ENCODE measurements at places on chromosomes 4 and X.

GRCh38 chr4:14749910-14750309 lies 252.4 kb upstream of the CPEB2 start:
- no peak for DNase-seq

- no peak for DNase-seq
Observed at GRCh38 chrX:39796856-39797255, 300.9 kb downstream of the BCOR start.

- DNase-seq = no peak
Observed at GRCh38 chr4:85402371-85402770, 72.6 kb upstream of the ARHGAP24 start.

DNA sequence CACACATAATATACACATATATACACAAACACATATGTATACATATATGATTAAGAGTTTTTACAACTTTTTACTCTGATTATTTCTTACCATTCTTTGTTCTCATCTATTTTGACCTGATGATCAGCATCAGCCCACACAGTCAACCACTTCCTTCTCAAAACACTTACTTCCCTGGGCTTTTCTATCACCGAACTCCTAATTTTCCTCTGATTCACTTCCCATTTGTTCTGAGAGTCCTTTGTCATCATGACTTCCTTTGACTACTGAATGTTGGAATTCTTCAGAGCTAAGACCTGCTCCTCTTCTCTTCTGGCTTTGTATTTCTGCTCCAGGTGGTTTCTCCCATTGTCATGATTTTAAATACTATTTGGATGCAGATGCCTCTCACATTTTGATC lies 209.5 kb upstream of the AFF2 start:
- DNase-seq = no peak

- DNase-seq = peak; percentile 84
Observed at GRCh38 chr4:153465615-153466080, 512 bp upstream of the TMEM131L start.

DNA sequence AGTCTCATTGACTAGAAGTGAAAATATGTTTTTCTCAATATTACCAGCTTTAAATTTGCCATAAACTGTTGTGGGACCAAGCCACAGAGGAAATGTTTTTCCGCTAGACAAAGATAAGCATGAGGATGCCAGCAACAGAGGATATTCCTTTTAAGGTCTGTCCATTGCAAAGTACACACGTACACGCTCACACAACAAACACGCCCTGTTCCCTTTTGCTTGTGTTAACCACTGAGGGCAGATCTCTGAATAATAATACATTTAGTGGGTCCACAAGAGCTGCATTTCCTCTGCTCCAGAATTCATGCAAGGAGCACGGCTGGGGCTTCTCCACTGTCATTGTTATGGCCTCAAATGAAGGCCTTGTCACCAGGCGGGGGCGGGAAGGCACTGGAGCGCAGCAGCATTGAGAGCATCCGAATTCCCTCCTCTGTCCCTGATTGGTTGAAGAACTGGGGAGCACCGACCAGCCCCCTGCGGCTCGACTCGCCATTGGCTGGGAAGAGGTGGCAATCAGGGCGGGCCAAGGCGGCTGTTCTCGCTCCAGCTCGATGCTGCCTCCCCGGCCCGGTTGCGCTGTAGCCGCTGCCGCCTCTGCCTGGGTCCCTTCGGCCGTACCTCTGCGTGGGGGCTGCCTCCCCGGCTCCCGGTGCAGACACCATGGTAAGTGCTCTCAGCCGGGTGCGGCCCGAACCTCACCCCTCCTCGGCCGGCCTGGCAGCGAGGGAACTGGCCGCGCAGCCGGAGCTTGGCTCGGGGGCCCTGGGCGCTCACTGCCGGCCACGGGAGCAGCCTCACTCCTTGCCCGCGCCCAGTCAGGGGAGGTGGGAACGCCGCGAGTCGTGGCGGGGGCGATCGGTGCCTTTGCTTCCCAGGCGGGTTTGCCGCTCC lies at the start of gene GUCY1B1:
TSS of gene GUCY1B1 (plus strand) at position 541 of the 891 bp plus-strand sequence. CDS start at position 661, 120 bp downstream.
- peak; percentile 98 for DNase-seq

GRCh38 chrX:18895189-18895951 lies 88.5 kb downstream of the PHKA2 start:
- DNase-seq = peak; percentile 75

All from hepatic stellate cell (primary cell).